ENCODE measurements at places on chromosomes 6 and 20.

DNA sequence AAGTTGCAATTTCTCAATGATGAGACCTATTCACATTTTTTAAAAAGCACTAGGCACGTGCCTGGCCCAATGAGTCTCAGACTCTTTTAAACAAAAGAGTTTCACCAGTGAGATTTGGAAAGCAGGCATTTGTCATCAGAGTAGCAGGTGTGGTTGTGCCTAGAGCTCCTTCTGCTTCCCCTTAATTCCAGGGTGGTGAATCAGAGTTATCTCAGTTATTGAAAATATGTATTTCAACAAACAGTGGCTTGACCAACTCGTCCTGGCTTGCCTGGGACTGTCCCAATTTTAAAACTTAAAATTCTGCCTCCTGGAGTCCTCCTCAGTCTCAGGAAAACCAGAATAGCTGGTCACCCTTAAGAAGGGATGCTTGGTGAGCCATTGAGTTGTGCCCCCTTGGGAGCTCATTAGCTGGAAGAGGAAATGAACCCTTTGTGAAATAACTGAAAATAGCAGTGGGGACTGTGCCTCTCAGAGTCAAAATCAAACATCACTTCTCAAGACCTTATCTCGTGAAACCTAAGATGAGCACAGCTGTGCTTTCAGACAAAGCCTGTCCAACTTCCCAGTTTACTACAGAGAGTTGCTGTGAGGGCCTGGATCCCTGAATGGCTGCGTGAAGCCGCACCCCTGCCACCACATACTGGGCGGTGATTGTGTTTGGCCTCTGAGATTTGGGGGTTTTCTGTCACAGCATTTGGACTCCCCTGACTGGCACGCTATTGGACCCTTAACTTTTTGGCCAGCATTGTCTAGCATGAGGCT, 116.3 kb downstream of the ANKRD60 start:
- no peak for DNase-seq

DNA sequence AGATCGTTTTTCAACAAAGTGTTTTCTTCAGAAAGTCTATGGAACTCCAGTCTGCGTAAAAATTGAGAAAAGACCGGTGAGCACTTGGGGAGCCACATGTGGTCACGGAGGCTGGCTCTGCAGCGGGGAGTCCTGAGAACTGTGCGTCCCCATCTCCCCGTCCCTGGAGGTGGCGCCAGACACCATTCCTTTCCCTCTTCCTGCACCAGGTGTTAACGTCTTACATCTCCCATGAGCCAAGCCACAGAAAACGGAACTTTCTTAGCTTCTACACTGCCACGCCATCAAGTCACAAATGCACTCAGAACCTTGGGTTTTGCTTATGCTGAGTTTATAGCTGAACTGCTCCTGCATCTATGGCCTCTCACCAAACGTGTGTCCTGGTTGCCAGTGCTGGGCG, 62.6 kb downstream of the GINS1 start:
- peak; percentile 43 for DNase-seq

GRCh38 chr6:11346516-11346915, 114.0 kb upstream of the NEDD9 start:
- no peak for DNase-seq

DNA sequence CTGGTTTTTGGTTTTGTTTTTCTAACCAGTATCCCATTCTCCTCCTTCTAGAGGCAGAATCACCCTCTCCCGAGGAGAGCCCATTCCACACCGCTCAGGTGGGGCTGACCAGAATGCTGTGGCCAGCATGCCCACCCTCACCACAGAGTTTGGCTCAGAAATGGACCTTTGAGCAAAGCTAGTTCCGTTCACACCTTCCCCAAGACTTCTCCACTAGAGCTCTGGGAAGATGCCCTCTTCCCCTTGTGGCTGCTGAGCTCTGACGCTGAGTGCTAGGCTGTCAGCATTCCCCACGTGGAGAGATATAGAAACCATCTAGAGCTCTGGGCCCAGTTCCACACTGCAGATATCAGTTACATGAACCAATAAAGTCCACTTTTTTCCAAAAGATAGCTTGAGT, 7.9 kb downstream of the GPLD1 start:
- no peak for DNase-seq

DNA sequence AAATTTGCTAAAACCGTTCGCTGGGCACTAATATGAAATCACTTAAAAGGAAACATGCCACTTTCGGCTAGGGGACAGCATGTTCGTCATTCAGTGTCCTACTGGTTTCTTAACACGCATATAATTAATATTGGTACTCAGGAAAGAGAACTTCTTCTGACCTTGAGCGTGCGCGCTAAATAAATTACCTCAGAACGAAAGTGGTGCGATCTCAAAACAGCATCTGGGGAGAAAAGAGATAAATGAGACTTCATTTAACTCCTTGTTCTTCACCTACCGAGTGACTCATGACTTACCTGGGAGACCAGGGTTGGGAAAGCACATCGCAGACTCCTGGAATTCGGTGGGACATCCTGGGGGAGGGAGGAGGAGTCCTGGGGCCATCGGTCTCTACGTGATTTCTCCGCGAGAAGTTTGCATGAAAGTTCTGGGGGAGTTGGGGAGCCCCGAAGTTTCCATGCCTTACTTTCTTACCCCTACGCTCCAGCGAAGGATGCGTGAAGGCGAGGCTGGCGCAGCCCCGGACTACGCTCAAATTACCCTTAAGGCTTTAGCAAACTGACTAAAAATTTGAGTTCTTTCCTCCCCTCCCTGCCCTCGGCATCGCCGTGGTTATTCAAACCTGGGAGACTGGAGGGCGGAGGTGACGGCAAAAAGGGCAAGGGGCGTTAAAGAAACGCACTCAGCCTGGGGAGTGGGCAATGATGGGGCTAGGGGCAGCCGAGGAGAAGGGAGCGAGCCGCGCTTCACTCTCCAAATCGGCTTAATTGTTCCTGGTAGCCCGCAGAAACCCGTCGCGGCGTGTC, 1.1 kb upstream of the BEND6 start:
- peak; percentile 16 for DNase-seq
